ENCODE measurements at places on chromosomes 6 and 20.

GRCh38 chr6:97136626-97137358, 146.2 kb downstream of the MMS22L start:
- no peak for DNase-seq

DNA sequence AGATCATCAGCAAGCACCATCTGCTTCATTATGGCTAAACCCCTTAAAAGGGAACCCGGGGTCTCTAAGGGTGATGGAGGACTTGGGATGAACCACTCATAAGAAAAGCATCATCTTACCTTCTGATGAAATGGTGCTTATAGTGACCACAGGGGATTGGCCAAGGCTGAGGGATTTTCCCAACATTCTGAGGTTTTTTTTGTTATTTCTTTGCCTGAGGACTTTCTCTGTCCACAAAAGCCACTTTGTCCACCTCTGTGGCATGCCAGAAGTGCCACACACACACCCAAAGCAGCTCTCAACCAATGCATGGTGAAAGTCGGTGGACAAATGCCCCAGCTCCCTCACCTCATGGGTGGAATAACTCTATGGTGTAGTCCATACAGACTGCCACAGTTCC, 79.3 kb upstream of the TOP1 start:
- no peak for DNase-seq

DNA sequence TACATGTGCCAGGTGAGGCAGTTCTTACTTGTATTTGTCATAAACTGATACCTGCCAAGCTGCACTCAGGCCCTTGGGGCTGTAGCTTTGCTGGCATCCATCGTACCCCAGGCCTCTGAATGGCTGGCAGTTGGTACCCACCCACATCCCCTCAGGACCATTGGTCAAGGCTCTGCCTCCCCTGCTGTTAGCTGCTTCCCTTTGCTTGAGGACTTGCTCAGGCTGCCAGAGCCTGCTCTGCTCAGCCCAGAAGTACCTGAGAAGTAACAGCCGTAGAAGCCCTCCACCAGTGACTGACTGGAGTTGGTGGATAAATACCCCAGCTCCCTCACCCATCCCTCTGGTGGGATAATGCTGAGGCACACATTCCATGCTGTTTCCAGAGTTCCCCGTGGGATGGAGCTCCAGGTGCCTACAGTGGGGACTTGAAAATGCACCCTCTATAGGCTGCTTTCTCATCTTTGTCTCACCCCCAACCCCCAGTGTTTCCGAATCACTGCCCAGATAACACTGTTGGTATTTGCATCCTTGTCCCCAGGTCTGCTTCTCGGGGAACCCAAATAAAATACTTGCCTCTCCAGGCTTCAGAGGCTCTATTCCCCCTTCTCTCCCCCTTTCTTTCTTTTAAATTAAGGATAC, 7.3 kb downstream of the EBF4 start:
- no peak for DNase-seq

DNA sequence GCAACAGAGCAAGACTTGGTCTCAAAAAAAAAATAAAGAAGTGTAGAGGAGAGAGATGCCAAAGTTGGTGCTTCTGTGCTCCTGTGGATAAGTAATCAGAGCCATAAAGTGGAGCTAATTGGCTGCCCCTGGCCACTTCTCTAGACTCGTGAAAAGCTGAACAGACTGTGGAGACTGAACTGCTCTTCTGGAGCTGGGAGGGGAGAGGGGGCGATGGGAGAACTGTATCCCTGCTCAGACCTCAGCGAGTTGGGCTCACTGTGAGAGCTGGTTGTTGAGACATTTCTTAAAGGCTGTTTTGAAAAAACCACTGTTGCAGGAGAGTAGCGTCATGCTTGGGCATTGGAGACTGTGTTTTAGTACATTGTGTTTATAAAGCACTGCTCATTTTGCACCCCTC, 125.7 kb downstream of the TCP11 start:
- DNase-seq: no peak

DNA sequence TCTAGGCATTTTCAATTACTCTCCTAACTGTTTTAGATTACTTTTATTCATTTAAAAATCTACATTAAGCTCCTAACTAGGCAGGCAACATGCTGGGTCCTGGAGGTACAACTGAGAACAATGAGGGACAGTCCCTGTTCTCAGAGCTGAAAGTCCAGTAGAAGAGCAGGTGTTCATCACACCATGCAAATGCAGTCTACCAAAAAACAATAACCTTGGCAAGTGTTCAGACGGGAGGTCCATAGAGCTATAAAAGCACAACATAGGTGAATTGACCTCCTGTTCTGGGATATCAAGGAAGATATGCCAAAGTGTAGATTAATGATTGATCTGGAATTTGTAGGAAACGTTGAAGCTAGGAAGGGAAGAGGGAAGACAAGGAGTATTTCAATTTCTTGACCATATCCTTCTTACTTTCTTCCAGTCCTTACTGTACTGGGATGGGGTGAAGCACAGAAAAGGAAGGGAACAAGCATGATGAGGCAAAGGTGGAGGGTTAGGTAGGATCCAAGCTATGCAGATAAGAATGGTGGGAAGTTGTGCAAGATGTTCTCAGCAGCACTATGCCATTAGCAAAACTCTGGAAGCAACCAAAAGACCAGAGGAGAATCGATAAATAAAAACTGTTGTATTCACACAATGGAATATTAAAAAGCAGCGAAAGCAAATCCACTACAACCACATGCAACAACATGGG, 485.7 kb upstream of the JARID2 start:
- no peak for DNase-seq

- DNase-seq: no peak
Observed at GRCh38 chr6:73004861-73005260, 220.4 kb downstream of the KHDC1L start.

DNA sequence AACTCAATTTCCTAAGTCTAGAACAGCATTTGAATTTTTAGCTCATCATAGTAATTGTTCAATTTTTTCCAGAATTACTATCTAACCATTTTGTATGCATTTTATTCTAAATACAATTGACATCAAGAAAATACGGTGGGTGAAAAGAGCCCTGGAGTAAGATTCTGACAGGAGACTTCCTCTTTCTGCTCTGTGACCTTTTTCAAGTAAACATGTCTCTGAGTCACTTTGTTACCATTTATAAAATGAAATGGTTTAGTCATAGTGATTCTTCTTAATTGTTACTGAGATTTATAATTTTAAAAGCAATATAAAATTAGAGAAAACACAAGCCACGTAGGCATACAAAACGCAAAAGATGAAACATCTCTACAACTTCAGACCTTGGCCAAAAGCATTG, 80.2 kb downstream of the PLCB1 start:
- no peak for DNase-seq

GRCh38 chr6:52286798-52287432, 2.4 kb upstream of the MCM3 start:
- peak; percentile 85 for DNase-seq

GRCh38 chr20:47789081-47789763, 3.9 kb upstream of the SULF2 start:
- DNase-seq: no peak

DNA sequence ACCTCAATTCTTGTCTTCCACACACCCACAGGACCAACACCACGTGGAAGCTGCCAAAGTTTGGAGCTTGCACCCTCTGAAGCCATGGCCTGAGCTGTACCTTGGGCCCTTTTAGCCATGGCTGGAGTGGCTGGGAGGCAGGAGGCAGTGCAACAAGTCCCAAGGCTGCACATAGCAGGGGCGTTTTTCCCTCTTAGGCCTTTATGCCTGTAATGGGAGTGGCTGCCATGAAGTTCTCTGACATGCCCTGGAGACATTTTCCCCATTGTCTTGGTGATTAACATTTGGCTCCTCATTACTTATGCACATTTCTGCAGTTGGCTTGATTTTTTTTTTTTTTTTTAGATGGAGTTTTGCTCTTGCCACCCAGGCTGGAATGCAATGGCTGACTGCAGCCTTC, 44.4 kb upstream of the SLC22A3 start:
- no peak for DNase-seq

DNA sequence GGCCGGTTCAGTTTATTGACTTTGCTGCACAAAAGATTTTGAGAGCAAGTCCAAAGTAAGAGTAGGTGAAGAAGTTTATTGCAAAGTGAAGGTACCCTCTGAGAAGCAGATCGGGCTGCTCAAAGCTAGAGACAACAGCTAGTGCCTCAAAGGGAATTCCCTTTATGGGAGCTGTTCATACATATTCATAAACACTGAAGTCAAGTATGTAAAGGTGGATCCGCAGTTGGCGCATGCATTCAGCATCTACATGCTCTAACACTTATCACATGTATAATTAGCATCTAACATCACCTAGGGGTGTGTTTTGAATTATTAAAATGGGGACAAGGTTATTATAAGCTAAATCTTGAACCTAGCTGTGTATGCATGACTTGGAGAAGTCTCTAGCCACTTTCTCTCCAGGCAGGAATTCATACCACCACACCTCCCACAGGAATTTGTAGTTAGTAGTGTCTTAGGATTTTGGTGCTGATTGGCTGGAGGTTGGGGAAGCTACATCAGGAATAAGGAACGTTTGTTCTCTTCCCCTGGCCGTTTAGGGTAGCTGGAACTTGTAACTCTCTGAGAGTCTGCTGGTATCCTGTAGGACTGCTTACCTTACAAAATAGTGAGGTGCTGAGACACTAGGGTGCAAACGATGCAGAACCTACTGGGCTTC, 1633.9 kb downstream of the GRIK2 start:
- DNase-seq: no peak

DNA sequence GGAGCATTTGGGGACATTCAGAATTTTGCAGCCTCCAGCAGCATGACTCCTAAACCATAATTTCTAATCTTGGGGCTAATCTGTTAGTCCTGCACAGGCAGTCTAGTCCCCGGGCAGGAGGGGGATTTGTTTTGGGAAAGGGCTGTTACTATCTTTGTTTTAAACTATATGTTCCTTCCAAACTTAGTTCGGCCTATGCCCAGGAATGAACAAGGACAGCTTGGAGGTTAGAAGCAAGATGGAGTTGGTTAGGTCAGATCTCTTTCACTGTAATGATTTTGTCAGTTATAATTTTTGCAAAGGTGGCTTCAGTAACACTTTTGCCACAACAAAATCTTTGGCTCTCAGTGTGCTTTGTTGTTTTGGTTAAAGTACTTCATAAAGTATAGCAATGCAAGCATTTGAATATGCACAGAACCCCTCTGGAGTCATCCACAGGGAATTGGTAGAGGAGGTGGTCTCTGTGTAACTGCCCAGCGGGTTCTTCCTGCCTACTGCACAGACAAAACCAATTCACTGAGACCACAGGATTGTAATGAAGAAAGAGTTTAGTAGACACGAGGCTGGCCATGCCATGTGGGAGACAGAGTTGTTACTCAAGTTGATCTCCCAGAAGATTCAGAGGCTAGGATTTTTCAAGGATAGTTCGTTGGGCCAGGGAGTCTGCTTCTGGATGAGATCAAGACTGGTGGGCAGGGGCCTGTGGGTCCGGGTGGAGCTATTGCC, 224.1 kb upstream of the MYLIP start:
- DNase-seq: no peak

- DNase-seq: no peak
Observed at GRCh38 chr6:148263010-148263409, 79.6 kb upstream of the SASH1 start.

DNA sequence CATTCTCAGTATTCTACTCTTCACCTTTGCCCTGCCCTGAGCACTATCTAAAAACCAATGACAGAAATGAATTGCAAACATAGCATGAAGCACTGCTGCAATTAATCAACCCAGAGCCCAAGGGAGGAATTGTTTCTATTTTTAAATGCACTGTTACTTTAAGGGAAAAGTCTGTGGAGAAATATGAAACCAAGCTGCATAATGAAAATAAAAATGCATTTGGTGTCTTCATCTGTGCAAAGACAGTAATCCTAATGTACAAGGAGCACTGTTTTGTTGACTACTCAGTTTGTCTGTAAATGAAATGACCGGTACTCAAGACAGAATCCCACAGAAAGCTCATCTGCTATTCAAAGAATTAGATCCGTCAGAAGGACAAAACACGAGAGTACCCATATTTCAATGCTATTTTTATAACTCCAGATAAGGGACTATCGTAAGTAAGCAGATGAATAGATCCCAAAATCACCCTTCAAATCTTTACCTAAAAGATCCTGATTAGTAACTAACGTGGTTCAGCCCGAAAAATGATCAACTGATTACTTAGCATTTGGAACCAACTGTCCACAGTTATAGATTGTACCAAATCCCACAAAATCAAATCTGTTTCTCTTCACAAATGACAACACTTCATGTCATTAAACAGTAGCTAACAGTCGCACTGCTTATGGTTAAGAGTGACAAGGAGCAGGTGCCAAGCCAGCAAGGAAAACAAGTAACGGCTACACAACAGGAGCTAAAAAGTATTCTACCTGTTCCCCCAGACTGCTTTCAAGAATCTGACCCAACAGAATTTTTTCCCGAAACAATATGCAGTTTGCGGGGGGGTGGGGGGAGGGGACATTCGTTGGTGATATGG, 2.4 kb downstream of the KIF13A start:
- no peak for DNase-seq

DNA sequence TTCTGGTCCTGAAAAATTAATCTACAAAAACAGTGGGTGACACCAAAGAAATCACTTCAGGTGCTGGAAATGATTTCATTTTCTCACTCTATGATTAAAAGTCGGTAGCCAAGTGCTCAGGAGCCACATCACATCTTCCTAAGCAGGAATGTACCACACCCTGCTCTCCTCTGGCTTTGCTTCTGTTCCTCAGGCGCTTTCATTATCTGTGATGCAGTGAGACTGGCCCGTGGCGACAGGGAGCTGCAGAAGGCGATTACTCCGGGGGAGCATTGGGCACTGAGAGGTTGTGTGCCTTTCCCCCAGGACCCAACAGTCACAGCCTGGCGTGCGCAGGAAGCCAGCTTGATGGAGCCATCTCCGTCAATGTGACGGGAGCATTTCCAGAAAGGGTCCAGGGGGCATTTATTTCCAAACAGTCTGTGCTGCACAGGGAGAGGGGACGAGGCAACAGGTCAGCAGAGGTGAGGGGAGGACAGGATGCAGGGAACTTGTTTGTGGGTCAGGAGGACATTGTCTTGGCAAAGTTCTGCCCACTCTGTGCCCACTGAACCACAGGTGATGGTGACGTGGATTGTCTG, 5.6 kb upstream of the ZNF831 start:
- no peak for DNase-seq

- DNase-seq: no peak
Observed at GRCh38 chr6:145699462-145699861, 35.9 kb downstream of the EPM2A start.

DNA sequence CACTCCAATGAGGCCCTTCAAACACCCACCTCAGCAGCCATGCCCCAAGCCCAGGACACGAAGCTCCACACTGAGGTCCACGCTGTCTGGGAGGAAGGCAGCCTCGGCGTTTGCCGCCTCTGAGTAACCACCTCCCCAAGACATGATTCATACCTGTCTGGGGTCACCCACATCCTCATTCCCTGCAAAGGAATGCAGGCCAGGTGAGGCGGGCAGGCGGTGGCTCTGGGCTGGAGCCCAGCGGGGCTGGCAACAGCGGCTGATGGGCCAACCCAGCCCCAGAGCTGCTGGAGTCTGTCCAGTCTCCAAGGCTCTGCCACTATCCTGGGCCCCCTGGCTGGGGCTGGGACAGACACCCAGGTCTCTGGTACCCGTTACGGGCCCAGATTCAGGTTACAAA, 14.8 kb downstream of the PMEPA1 start:
- no peak for DNase-seq

GRCh38 chr6:127893541-127893940, 7.3 kb downstream of the THEMIS start:
- no peak for DNase-seq

GRCh38 chr20:53914781-53915445, 155.5 kb downstream of the BCAS1 start:
- DNase-seq: no peak

GRCh38 chr6:129685662-129686031, 24.3 kb downstream of the ARHGAP18 start:
- DNase-seq: no peak

- DNase-seq: no peak
Observed at GRCh38 chr6:73951183-73951582, 255.2 kb downstream of the CD109 start.

GRCh38 chr6:77930382-77930781, 277.5 kb downstream of the MEI4 start:
- no peak for DNase-seq
